GM04504 (cell line): ENCODE measurements at places on chromosomes 4 and X.

DNA sequence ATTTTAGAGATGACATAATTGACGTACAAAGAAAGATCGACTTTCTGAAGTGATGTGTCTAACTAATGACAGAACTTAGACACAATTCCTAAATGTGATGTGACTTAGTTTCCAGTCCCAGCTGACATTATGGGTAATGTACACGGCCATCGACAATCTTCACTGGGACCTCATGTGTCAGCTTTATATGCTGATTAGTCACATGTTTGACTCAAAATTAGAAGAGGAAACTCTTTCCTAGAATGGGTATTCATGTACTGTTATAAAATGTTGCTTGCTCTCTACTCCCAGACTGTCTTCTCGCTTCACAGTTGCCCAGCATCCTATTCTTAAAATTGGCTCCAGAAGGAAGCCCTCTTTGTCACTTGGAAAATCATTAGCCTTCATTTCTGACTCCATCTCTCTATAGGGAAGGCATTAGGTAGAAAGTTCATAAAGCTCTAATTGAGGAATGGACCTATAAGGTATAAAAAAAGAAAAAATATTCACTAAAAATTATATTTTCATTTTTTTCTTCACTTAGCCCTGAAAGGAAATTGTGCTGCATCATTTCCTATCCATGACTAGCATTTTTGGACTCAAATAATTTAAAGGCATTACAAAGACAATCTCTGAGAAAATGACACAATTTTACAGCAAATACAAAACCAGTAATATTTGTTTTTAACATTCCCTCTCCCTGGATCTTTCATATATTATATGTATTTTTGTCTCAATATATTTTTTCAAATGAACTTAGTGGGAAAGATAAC is 554.6 kb downstream of the INPP4B start:
- DNase-seq = no peak

DNA sequence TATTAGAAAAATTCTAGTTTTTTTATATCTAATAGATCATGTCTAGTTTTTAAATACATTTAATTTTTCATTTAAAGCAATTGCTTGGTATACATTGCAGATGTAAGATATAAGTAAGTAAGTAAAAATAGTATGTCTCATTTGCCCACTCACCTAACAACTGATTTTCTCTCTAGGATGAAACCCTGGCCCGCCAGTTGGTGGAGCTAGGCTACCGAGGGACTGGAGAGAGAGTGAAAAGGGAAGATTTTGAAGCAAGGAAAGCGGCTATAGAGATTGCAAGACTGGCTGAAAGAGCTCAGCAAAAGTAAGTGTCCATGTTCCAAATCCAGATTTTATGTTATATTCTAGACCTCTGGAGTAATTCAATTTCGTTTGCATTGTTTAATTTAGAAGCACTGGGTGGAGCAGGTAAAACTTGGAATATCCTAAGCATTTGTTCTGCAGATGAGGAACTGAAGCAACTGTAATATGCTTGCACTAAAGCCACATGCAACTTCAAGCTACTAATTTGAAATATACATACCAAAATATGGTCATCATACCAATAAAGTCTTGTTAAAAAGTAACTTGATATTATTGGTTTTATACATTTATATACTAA is 27.1 kb downstream of the CFAP299 start:
- DNase-seq = no peak

DNA sequence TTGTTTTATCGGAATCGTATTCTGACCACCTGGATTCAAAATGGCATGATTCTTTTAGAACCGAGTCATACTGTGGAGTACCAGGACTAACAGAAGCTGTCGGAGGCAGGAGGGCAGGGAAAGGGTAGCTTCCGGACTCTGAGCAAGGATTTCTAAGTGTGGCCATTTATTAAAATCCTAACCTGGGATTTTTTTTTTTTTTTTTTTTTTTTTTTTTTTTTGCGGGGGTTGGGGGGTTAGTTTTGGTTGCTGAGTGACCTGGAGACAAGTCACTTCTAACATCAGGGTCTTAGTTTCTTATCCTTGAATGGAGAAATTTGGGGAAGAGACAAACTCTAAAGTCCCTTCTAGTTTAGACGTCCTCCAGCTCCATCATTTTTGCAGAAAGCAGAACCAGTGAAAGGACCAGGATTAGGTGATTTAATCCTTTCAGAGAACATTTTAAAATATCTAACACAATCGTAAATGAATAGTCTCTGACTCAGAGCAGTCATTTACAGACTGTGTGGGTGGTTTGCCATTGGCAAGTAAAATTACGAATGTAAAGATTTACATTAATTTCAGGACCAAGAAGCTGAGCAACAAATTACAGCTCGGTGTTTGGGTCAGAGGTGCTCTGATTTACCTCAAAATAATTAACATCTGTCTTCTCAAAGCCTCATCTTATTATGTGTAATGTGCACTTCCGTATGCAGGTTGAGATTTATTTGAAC is 7.3 kb downstream of the SLC25A5 start:
- DNase-seq = no peak

GRCh38 chrX:68203646-68204045 is 229.6 kb downstream of the OPHN1 start:
- DNase-seq = no peak

DNA sequence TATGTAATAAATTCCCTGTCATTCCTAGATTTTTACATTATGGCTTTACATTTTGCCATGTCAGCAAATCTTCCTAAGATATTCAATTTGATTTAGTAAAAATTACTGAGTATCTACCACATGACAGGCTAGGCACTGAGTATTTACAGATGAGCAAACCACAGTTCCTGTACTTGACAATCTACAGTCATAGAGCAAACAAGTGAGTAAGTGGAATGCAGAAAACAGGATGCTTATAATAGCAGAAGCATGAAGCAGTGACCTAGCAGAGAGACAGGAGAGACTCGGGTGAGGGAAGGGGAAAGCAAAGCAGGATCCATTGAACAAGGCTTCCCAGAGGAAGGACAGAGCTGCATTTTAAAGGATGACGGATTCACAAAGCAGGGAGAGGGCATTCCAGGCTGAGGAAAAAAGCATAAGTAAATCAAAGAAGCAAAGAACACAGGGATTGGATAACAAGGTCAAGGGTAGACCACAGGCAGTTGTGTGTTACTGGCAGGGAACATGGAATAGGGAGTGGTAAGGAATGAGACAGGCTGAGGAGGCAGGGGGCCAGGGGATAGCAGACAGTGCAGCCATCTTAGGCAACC is 124.7 kb upstream of the C1QTNF7 start:
- DNase-seq = peak; percentile 57

DNA sequence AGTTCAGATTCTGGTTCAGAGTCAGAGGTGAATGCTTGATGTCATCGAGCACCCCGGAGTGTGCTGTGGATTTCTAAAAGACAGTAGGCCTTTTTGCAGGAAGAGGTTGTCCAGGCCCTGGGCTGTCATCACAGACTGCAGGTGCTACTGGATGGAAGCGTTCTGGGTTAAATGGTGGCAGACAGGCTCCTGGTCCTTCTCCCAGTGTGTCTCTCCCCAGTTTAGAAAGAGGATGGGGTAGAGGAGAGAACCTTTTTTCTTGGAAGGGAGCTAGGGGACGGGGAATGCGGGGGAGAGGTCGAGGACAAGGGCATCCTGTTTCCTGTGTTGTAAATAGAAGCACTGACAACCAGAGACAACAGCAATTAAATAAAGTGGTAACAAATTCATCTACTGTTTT is 102.3 kb upstream of the NUDT6 start:
- no peak for DNase-seq

GRCh38 chrX:8984231-8984630 is 49.7 kb downstream of the FAM9B start:
- no peak for DNase-seq

DNA sequence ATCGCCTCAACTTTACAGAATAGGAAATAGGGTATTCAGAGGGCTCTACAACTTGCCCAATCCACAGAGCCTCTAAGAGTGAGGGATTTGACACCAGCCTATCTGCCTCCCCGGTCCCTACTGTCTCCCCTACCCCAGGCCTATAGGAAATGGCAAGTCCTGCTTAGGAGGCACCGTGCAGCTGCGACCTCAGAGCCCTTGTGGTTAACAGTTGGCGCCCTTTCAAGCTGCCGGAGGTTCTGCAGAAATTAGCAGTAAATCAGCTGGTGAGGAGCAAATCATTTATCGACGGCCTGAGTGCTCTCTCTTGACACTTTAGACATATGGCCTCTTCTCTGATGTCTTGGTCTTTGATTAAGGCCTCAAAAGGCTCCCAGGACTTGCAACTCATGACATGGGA is 96.9 kb downstream of the CLNK start:
- DNase-seq = no peak

DNA sequence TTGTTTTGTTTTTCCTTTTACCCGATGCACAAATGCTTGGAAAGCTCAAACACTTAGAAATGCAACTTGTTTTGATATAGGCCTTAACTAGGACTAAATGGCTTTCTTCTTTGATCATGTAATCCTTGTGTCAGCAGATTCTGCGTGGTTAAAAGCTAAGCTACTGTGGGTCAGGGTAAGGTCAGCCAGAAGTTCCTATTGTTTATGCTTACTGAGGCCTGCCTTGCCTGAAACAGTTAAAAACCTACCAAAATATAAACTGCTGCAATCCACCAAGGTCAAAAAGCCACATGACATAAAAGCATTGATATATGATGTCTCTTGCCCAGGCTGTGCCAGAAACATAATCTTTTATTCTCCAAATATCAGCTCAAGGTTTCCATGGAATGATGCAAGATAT is 223.4 kb downstream of the FAM47B start:
- DNase-seq = no peak

GRCh38 chr4:25797136-25797535 is 65.7 kb downstream of the SEL1L3 start:
- no peak for DNase-seq

- DNase-seq = no peak
These were observed 488.6 kb upstream of the MAGEB2 start for GRCh38 chrX:29726811-29727210.

DNA sequence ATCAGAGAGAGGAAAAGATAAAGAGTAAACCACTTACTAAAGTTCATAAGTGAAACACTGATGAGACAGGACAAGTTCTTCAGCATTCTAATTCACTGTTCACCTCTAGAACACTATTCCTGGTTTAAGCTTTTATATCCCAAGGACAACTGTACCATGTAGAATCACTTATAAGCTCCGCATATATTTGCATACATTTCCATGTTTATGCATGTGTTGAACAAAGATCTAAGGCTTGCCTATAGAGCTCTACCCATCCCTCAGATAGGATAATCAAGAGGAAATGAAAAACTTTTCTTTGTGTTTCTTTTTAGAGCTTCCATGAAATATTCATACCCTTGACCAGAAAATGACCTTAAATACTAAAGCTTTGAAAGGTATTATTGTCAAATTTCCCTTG is 156.9 kb upstream of the BMP3 start:
- no peak for DNase-seq

GRCh38 chr4:53716471-53717063 is 125.3 kb upstream of the LNX1 start:
- DNase-seq = no peak
